ENCODE measurements at places on chromosomes 7 and 10.

DNA sequence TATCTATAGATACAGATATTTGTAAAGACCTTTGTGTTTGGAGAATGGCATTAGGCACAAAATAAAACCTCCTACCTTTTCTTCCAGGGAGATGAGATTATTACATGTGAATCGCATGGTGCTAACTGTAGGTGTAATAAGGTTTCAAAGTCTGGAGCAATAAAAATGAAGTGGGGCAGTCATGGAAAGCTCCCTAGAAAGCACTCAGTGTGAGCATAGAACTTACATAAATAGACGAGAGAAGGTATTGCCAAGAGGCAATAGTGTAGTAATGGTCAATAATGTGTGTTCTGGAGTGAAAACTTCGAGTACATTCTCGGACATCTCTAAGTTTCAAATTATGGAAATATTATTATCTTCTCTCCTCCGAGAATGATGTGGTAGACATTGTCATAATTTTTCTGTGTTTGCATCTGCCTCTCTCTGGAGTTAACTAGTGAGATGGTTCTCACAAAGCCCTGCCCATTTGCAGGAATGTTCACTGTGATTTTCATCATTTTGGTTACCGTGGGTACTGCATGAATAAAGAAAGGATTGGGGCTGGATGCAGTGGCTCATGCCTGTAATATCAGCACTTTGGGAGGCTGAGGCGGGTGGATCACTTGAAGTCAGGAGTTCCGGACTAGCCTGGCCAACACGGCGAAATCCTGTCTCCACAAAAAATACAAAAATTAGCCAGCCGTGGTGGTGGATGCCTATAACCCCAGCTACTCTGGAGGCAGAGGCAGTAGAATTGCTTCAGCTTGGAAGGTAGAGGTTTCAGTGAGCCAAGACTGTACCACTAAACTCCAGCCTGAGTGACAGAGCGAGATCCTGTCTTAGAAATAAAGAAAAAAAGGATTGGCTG, 10.6 kb downstream of the VIM start:
- DNase-seq = no peak

GRCh38 chr7:117005449-117005848, 52.1 kb downstream of the ST7 start:
- DNase-seq = no peak

DNA sequence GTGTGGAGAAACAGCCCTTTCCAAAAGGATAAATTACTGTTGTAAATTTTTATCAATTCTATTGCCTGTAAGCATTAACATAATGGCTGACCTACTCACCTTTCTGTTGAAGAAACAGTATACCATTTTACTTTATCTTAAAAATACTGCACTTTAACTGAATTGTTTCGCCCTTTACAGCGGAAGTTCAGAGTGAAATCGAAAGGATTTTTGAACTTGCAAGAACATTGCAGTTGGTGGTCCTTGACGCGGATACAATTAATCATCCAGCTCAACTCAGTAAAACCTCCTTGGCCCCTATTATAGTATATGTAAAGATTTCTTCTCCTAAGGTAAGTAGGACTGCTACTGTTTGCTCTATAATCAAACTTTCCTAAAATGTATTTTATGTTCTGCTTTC, 117.5 kb downstream of the NSUN6 start:
- DNase-seq = no peak

DNA sequence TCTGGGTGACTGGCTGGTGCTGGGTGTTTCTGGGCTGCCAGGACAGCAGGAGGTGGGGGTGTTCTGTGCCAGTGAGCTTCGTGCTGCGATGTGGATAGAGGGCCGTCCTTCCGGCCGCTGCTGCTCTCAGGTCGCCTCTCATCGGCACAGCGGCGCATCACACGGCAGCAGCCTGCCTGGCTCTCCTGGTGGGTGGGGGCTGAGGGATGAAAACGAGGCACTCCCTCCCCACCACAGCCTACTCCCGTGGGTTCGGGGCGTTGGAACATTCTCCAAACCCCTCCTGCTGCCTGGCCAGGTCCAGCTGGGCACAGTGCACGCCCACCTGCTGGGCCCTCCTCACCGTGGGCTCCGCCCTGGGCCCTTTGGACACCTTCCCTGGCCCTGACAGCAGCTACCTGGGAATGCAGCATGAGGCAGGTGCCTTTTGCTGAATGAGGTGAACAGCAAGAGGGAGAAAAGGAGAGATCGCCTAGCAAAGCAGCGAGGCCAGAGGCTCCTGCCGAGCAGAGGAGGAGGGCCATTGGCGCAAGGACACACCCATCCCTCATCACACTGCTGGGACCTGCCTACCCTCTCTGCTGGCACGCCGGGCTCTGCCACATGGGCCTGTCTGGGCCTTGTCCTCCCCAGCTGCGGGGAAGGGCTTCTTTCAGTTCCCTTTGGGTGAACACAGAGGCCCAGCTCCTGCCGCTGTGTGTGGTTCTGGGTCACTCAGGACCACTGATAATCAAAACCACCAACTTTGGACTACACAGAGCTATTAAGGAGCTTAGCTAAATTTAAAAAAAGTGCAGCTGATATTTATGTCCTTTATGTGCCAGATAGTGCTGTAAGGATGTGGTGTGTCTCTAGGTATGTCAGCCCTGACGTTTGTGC, 33.4 kb downstream of the INPP5A start:
- DNase-seq = no peak

- no peak for DNase-seq
These were observed 166.8 kb upstream of the MAGI2 start for GRCh38 chr7:79620291-79620690.

GRCh38 chr10:13891128-13892000, 304.6 kb downstream of the PRPF18 start:
- no peak for DNase-seq

DNA sequence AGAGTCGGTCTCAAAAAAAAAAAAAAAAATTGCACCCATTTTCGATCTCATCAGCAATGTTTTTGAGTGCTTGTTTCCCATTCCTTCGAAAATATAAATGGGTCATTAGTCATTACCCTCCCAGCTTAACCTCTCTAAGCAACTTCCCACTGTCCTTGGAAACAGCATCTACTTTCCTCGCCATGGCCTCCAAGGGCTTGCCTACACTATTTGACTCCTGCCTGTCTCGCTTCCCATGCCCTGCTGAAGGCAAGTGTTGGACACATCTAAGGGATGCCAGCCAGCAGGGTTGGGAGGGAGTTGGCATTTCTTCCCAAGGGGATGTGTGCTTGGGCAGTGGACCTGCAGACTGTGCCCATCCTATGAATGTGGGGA, 12.7 kb upstream of the RHBDD2 start:
- no peak for DNase-seq

DNA sequence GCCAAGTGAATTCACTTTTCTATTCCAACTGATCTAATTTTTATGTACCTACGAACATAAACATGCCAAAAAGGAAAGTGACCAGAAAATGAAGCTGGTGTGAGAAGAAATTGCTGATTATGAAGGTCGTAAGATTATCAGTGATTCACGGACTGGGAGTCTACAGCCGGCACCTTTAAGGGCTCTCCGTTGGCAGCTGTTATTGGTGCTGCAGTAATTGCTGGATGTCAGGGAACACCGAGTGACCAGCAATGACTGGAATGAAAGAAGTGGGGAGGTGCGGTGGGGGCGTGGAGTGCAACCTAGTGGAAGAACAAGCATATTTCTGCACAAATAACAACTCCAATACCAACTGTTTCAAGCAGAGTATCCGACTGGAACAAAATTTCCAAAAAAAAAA, 109.8 kb upstream of the TARP start:
- DNase-seq = no peak

GRCh38 chr7:13262929-13263530, 575.6 kb downstream of the ARL4A start:
- DNase-seq = no peak

DNA sequence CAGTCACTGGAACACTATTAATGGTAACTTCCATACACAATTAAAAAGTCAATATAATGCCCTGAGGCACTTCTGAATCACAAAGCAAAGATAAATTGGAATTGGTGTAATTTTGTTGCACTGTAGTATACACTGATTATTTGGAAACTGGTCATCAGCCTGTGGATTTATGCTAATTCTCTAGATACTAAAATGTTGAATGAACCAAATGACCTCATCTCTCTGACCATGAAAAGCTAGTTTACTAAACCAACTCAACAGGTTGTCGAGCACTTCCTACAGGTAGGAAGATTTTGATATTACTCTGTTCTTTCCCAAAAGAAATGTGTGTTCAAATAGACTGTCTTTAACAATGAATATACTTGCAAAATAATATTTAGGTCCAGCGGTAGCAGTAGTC, 5.3 kb downstream of the NRP1 start:
- DNase-seq = no peak

DNA sequence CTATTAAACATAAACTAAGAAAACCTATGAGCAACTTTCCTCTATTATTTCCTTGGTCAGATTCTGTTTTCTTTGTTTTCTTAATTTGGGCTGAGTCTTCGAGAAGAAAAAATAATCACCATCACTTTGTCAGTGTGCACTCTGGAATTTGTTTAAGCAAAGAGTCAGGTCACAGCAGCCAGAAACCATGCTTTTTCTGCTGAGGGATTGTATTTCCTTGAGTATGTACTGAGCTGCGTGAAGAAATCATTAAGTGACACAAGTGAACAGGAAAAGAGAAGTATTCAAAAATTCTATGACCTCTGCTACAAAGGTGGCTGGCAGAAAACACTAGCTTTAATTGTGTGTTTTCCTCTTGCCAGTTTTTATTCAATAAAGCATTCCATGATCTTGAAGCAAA, 249.6 kb downstream of the VTI1A start:
- DNase-seq = no peak

DNA sequence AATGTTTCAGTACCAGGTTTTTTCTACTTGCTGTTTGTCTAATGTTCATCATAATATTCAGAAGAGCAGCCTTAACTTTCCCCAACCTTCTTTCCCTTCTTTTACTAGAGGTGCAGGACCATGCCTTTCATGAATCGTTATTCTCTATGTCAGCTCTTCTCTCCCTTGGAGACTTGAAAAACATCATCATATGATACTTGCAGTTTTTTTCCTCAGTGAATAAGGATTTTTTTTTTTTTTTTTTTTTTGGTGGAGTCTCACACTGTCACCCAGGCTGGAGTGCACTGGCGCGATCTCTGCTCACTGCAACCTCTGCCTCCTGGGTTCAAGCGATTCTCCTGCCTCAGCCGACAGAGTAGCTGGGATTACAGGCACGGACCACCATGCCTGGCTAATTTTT, 30.1 kb downstream of the SMNDC1 start:
- DNase-seq = no peak

- no peak for DNase-seq
These were observed 185.0 kb upstream of the TMEM196 start for GRCh38 chr7:19958309-19958896.

DNA sequence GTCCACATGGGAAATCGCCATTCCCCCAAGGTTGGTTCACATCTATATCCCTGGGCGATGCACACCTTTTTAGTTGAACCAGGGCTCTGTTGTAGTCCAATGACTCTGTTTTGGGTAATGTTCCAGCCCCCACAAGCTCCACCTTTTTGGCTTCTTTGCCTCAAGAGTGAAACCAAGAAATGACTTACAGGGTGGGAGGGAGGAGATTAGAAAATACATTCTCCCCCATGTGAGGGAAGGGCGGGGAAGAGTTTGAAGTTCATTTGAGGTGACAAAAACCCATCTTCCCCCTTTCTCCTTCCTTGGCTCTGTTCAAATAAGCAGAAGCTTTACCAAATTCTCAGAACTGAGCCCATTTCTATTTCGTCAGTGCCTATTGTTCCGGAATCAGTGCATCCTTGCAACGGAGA, 82.8 kb downstream of the GATA3 start:
- DNase-seq = no peak

Measured in stimulated activated CD8-positive, alpha-beta memory T cell treated with anti-CD3 and anti-CD28 coated beads, Interleukin-4, amount 100 ng/mL, for 1 hour (primary cell).